Chondrocyte (in vitro differentiated cells): ENCODE measurements at places on chromosomes 13 and 19. TPM values are rescaled to one million over a fixed set of nuclear protein-coding genes. Genes with fewer than 3 reads are reported as not detected.

Gene PRTN3
- total RNA-seq: not detected in 3 replicates

Gene TEX101
- total RNA-seq: not detected in 3 replicates

- H3K4me3 ChIP-seq: no peak overlapping the region
- no peak for DNase-seq
- no peaks in the 10 kb centered on the region for H3K27me3 ChIP-seq
- no peak overlapping the region for H3K27ac ChIP-seq
- H3K36me3 ChIP-seq: peaks cover 2% of the 10 kb centered on the region
Observed at GRCh38 chr13:59689057-59689456, 474.7 kb downstream of the DIAPH3 start.

- H3K27me3 ChIP-seq: no peaks in the 10 kb centered on the region
- H3K36me3 ChIP-seq: no peaks in the 10 kb centered on the region
- peaks cover 4% of the 10 kb centered on the region for H3K4me1 ChIP-seq
- H3K27ac ChIP-seq: no peak overlapping the region
- DNase-seq: no peak
Observed at GRCh38 chr13:39766464-39767158, 111.1 kb downstream of the COG6 start.

GRCh38 chr13:30738526-30739236 is 3.3 kb downstream of the ALOX5AP start:
- H3K36me3 ChIP-seq: no peaks in the 10 kb centered on the region
- no peak overlapping the region for H3K27ac ChIP-seq
- DNase-seq: no peak
- H3K4me1 ChIP-seq: peaks cover 39% of the 10 kb centered on the region
- no peak overlapping the region for H3K4me3 ChIP-seq

- H3K4me1 ChIP-seq: peaks cover 25% of the 10 kb centered on the region
- H3K4me3 ChIP-seq: no peak overlapping the region
- H3K27me3 ChIP-seq: no peaks in the 10 kb centered on the region
- no peak for DNase-seq
- H3K27ac ChIP-seq: no peak overlapping the region
Observed at GRCh38 chr13:44692173-44692713, 116.1 kb upstream of the TSC22D1 start.
